ENCODE measurements at places on chromosomes 16 and 17.

DNA sequence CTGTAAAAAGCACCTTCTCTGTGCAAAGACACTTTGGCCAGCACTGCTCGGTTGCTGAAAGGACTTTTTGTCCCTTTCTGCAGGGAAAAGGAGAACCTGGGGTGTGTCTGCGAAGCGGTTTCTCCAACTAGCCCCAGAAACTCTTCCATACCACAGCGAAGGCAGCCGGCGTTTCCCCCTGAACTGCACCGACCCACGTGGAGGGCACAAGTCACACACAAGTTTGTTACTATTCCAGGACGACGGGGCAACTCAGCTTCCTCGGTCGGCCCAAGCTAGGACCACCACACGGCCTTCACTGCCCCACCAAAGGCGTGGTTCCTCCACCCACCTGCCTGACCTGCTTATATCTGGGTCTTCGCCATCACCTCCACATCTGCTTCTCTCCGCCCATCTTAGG is 1.9 kb downstream of the RTN4RL1 start:
- no peak for DNase-seq

GRCh38 chr16:71230122-71230845 is at the start of gene HYDIN:
Gene HYDIN (minus strand): TSS chr16:71230722. CDS start chr16:71186895, 43,827 bp downstream.
- no peak for DNase-seq

GRCh38 chr17:76191896-76192295 is 48.4 kb downstream of the RNF157 start:
- peak; percentile 55 for DNase-seq

DNA sequence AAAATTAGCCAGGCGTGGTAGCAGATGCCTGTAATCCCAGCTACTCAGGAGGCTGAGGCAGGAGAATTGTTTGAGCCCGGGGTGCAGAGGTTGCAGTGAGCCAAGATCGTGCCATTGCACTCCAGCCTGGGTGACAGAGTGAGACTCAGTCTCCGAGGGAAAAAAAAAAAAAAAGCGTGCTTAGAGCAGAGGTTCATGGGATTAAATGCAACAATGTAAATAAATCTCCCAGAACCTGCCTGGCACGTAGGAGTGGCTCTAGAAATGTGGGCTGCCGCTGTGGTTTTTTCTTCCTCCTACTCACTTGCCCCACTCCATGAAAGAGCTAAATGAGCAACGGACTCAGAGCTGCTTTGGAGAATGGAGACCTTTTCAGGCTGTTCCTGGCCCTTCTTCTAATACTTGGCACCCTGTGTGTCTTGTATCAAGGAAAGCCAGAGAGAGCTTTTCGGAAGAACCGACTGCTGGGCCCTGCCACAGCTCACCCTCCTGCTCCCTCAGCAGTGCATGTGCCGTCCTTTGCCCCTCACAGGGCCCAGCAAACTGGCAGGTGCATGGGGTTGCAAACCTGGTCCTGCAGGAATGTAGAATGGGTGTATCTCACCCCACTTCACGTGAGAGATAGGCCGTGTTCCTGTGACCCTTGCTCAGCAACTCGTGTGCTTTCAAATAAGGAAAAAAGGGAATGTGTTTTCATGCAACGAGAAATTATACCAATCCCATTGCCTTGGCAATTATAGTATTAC is 52.0 kb downstream of the LDHD start:
- peak; percentile 44 for DNase-seq

DNA sequence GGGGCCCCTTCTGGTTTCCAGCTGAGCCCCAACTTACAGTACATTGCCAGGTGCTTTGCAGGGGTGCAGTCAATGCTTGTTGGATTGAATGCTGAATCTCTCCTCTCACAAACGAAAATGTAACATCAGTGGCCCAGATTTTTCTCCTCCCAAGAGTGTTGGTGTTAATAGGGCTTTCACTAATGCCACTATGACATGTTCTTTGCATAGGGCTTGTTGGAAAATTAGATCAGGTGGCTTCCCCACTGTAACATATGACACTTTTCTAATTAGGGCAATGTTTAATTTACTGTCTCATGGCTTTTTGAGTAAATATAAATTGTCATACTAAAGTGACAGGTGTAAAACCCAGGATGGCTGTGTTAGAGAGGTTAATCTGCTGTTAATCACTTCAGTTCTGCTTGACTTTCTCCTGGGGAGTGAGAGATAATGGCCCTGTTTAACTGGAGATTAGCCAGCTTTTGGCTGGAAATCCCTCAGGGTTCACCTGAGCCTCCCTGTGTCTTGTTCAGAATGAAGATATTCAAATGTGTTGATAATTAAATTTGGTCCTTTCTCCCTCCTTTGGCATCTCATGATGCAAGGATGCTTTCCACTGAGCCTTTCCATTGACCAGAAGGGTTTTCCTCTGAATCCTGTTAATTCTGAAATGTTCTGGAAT is 502.3 kb downstream of the RBFOX1 start:
- DNase-seq: no peak

DNA sequence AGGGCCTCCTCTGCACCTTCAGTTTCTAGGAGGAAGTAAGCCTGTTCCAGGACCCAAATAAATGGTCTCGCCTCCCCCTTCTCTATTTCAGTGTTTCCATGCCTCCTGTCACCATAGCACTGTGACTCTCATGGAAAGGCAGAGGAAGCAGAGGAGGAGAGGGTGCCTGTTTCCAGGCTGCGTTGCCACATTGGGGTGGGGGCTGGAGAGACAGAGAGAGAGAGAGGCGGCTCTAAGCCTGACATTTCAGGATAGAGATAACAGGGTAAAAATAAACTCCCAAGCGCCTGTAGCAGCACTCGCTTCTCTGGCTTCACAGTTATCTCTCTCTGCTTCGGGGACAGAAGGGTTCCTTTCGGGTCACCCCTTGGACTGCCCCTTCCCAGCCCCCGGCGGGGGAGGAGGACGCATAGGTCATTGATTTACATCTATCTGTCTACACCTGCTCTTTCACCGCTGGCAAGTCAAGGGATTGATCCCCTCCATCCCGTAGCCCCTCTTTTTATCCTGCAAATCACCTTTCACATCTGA is 71.2 kb upstream of the MRTFB start:
- no peak for DNase-seq

- no peak for DNase-seq
Observed at GRCh38 chr17:76137001-76137350, 4.1 kb downstream of the FOXJ1 start.

DNA sequence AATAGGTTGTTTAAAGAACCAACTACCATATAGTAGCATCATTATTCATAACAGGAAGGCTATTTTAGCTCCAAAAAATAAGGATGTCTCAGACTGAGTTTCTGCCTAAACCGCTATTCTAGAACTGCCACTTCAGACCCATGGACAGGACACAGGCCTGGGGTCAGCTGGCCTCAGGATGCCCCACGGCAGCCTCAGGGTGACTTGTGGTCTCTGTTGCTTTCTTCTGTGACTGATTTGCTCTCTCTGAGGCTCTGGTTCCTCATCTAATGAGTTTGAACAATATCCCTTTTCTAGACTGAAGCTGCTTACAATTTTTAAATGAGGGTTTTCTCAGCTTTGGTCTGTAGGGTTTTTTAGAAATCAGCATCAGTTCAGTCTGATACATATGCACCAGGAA is 31.8 kb upstream of the IRF8 start:
- no peak for DNase-seq

GRCh38 chr17:60392042-60392844 is at the start of gene USP32:
Gene USP32 (minus strand): TSS chr17:60392133. CDS start chr17:60391939, 194 bp downstream.
- peak; percentile 99 for DNase-seq

- no peak for DNase-seq
Observed at GRCh38 chr17:80068301-80069222, 32.1 kb downstream of the CCDC40 start.

- DNase-seq: no peak
Observed at GRCh38 chr17:60248618-60249289, 99.0 kb downstream of the CA4 start.

- peak; percentile 92 for DNase-seq
Observed at GRCh38 chr16:30052671-30053372, 12.7 kb upstream of the ALDOA start.

DNA sequence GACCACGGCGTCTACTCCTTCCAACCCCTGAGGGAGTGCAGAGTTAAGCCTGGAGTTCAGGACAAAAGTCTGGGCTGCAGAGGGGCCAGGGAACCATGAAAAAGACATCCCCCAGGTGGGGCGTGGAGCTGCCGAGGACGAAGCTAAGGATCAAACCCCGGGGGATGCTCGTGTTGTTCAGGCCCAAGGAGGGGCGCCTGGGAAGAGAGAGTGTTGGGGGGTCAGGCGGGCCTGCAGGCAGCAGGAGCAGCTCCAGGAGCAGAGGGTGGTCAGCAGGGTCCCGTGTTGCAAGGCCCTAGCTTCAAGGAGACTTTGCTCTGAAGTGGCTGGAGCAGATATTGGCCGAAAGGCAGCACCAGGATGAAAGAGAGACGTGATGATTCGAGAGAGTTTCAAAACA is 26.7 kb downstream of the NECAB2 start:
- no peak for DNase-seq

- DNase-seq: no peak
Observed at GRCh38 chr17:44677136-44677535, 12.4 kb downstream of the CCDC43 start.

GRCh38 chr17:16938496-16939207 is 33.3 kb downstream of the TNFRSF13B start:
- no peak for DNase-seq

GRCh38 chr16:27727941-27728340 is 178.0 kb downstream of the KATNIP start:
- no peak for DNase-seq

DNA sequence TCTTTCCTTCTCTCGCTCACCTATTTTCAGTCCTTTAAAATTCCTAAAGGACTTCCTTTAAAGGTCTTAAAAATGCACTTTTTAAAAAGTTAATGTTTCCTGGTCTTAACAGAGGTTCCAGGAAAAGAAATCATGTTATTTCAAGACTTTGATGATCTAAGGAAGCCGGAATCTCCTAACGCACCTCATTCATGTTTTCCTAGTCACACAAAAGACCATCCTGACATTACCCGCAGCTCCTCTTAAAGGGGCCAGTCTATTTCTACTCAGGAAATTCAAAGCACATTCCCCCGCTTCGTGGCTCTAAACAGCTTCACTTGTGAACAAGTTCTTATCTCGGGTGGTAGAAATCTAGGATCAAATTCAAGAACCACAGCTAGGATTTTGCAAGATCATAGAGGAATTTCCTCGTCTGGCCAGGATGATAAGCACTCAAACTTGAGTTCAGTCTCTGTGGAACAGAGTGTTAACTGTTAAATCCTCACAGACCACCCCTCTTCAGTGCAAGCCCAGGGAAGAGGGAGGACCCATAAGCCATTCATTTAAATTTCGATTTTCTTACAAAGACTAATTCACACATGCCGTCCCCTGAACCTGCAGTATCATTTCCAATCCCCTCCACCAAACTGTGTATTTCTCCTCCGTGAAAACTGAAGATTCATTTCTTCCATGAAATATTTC is 137.1 kb upstream of the AXIN2 start:
- DNase-seq: no peak

GRCh38 chr16:88005968-88006367 is 54.7 kb downstream of the BANP start:
- DNase-seq: no peak

DNA sequence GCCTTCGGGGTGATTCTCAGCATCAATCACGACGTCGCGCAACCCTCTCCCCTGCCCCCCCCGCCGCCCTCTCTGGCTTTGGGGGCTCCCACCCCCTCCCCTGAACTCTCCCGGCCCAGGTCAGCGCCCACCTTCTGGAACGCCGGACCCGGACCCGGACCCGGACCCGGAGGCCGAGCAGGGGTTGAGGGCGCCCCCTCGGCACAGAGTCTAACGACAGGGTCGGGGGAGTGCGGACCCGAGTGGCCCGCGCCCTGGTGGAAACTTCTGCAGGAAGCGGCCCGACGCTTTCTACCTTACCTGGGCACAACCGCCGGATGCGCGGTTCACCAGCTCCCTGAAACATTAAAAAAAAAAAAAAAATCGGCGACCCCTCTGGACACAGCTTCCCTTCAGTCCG is 16.2 kb downstream of the SALL1 start:
- no peak for DNase-seq

Data from CD4-positive, alpha-beta T cell treated with Interleukin-17A for 4 hours (primary cell).